ENCODE measurements at places on chromosomes 11 and 22.

DNA sequence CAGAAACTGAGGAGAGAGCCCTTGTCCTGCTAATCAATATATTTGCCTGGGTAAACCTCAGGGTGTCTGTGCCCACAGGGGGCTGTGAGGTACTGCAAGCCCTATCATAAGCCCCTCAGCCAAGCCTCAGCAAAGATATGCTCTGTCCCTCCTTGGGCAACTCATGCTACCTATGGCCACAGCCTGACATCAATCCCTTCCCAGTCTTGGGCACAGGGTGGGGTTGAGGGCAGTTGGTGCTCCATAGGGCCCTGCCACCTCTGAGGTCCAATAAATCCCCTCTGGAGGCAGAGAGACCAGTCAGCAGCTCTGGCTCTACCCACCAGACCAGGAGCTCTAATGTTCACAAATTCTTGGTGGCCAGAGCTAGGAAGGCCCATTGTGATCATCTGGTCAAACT is 23.8 kb downstream of the TPBGL start:
- no peak for DNase-seq

DNA sequence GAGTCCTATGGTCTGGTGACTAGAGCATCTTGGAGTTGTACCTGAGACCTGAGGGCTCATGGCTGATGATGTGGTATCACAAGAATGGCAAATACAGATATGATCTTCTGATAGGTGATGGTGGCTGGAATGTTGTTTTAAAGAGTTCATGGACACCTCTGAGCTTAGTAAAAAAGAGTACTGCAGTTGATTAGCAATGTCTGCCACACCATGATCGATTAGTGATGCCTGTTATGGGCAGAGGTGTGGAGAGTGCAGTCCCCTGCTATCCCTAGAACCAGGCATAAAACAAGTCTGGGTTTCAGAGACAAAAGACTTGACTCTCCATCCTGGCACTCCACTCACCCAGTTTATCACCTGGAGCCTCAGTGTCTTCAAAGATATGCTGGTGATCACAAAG is 1.4 kb upstream of the BATF2 start:
- no peak for DNase-seq

GRCh38 chr11:26245046-26245445 is 86.9 kb upstream of the ANO3 start:
- no peak for DNase-seq

GRCh38 chr11:78032090-78032489 is 9.0 kb upstream of the KCTD14 start:
- no peak for DNase-seq

DNA sequence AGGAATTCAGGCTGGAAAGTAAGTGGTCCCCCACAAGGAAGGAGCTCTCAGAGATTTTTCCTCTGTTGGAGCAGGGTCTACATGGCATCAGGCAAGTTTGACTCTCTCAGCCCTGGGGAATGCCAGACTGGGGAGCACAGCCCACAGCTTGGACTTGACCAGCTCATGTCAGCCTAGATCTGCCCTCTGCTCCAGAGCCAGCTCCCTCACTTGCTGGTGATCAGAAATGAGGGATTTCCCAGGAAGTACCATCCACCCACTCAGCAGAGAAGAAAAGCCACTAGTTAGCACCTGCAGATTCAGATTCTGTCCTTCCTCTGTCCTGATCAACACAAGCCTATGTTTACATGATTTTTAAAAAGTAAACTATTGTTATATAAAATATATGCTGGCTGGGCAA is 13.0 kb downstream of the TALDO1 start:
- DNase-seq, result no peak

GRCh38 chr11:130300567-130300966 is 14.2 kb downstream of the ZBTB44 start:
- no peak for DNase-seq

DNA sequence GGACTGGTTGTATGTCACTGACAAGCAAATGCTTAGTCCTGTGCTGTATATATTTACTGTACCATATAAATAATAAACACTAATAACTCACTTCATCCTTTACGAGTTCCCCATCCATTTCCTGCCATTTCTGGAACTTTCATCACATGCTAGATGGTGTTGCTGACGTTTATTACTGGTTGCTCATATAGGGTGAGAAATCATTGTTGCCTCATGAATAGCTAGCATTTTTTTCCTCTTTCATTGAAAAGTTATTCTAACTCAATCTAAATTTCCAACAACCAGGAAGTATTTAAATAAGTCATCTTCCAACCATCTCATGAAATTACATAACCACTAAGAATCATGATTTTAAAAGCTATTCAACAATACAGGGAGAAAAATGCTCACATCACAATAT is 88.6 kb upstream of the RCN1 start:
- DNase-seq, result no peak

DNA sequence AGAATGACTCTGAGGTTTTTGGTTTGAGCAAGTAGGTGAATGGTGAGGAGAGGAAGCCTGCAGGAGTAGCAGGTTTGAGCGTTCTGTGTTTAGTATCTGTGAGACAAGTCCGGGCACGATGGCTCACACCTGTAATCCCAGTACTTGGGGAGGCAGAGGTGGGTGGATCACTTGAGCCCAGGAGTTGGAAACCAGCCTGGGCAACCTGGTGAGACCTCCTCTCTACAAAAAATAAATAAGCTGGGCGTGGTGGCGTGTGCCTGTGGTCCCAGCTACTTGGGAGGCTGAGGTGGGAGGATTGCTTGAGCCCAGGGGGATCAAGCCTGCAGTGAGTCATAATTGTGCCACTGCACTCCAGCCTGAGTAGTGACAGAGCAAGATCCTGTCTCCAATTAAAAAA is 9.7 kb upstream of the CENATAC start:
- no peak for DNase-seq

- DNase-seq, result no peak
Observed at GRCh38 chr11:128628686-128629085, 41.3 kb upstream of the ETS1 start.

- no peak for DNase-seq
Observed at GRCh38 chr11:16110886-16111285, 245.5 kb downstream of the SOX6 start.

DNA sequence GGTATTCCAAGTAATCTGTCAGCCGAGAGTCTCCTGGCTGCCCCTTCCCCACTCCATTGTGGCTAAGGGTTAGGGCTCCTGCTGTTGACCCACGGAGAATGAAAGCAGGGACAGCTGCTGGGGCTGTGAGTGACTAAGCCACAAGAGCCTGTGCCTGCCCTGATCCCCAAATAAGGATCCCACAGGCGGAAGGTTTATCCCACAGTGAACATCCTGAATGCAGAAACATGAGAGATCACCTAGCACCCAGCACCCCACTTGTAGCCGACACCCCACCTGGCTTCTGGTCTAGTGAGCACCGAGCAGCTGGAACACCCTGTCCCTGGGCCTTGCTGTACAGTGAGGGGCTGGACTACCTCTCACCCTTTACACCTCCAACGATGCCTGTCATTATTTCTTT is 117.7 kb upstream of the LMO1 start:
- DNase-seq, result no peak

DNA sequence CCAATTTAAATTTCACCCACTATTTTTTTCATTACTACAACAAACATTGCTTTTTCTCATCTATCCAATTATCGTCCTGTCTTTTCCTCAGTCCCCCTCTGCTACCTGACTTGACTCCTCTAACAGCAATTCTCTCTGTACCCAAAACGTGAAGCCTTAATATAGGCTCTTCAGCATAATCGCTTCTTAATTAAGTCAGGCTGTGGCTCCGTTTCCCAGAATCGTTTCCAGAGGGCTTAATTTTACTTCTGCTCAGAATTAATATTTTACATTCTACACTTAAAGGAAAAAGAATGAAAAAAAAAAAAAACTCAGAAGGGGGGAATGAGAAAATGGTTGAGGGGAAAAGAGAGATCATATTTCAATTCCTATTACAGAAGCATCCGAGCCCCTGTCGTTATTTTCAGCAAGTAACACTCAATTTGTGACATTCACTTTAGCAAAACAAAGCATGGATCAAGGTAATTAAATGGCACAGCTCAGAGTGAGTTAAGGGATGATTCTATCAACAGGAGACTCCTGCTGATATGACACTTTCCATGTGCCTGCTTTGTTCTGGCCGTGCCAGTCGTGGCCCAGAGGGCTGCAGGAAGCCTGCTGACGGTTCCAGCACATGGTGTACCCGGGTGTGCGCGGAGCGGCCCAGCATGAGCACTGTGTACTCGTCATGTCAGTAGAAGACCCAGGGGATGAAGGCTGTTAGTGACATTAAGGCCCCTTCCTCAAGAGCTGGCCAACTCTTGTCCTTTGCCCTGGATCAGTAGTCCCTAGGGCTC is 272.5 kb downstream of the NTM start:
- no peak for DNase-seq

- no peak for DNase-seq
Observed at GRCh38 chr11:108224911-108225786, 2.3 kb downstream of the ATM start.

- DNase-seq, result no peak
Observed at GRCh38 chr22:45163099-45163450, 650 bp upstream of the NUP50 start.

- no peak for DNase-seq
Observed at GRCh38 chr11:45892856-45893255, 7.4 kb downstream of the MAPK8IP1 start.

- DNase-seq, result no peak
Observed at GRCh38 chr11:83002053-83002452, 69.6 kb downstream of the RAB30 start.

DNA sequence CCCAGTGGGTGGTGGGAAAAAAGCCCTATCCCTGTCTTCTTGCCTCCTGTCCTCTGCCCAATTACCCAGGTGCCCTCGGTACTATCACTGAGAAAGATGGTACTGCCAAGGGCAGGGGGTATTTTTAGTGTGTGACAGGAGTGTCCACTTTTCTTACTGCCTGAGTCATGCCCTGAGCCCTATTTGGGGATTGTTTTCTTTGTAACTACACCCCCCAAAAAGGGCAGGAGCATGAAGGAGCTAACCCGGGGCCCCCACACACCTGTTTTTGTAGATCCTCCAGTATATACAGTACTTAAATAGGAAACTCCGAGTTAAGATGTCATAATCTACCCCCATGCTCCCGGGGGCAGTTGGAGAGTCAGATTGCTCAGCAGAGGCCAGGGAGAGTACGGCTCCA is 3.8 kb downstream of the SMTNL1 start:
- DNase-seq, result no peak

DNA sequence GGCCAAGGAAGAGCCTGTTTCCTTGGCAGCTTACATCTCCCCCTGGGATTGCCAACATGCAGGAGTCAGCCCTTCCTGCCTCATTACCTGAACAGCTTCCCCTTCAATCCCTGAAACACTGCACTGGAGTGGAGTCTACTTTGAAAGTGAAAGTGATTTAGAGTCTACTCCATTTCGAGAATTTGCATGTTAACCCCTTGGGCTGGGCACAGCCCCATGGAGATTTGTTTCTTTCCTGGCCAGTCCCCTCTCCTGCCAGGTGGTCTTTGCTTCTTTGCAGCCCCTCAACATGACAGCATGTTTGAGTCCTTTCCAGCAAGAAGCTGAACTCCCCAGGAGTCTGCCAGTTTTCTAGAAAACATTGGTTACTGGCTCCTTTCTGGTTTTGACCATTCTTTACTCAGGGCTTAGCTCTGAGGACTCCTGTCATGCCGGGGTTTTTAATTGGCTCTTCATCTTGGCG is 59.9 kb downstream of the TRAF6 start:
- DNase-seq, result no peak

Data from stimulated activated CD8-positive, alpha-beta memory T cell treated with anti-CD3 and anti-CD28 coated beads, Interleukin-2, amount 100 ng/mL, for 1 hour (primary cell).